NCI-H524 (cell line): ENCODE measurements at places on chromosomes 4 and X.

DNA sequence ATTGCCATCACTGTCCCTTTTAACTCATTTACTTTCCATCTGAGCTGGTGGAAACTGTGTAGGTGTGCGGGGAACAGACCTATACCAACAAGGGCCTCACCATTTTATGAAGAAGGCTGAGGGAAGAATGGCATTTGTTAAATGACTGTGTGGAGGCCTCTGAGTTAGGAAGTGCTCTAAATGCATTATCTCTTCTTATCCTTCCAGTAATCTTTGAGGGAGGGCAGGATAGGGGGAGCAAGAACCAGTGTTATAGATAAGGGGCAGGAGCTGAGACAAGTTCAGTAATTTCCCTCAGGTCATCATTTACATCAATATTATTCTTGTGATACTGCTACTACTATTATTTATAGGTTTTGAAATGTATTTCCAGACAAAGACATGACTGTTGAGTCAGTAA lies 122.4 kb upstream of the PDLIM3 start:
- DNase-seq: no peak

GRCh38 chrX:72202792-72203401 lies 21.3 kb downstream of the PIN4 start:
- no peak for DNase-seq

DNA sequence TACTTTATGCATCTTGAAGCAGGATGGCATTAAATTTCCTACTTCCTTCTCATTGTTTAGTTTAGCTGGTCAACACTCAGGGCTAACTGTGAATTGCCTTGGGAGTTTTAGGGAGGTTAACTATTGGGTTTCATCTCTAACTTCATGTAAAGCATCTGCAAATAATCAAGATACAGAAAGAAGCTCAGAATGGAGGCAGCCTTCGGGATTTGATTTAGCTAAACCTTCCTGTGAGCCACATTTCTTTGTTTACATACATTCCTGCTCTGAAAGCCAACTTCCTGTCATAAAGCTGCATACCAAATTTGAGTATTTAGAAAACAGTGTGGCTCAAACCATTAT lies 131.7 kb upstream of the PCDH18 start:
- no peak for DNase-seq

GRCh38 chrX:150060406-150060805 lies 122.1 kb upstream of the EOLA2 start:
- DNase-seq: no peak

GRCh38 chrX:107465932-107466620 lies 16.6 kb downstream of the FRMPD3 start:
- DNase-seq: no peak

- peak; percentile 35 for DNase-seq
These were observed at the start of gene CFAP47 for GRCh38 chrX:35919536-35920309. Gene CFAP47, plus strand, starts transcription at chrX:35919734. Its CDS starts 66 bp downstream, at chrX:35919800.

- no peak for DNase-seq
These were observed 69.2 kb downstream of the SYNPO2 start for GRCh38 chr4:118957722-118958445.

DNA sequence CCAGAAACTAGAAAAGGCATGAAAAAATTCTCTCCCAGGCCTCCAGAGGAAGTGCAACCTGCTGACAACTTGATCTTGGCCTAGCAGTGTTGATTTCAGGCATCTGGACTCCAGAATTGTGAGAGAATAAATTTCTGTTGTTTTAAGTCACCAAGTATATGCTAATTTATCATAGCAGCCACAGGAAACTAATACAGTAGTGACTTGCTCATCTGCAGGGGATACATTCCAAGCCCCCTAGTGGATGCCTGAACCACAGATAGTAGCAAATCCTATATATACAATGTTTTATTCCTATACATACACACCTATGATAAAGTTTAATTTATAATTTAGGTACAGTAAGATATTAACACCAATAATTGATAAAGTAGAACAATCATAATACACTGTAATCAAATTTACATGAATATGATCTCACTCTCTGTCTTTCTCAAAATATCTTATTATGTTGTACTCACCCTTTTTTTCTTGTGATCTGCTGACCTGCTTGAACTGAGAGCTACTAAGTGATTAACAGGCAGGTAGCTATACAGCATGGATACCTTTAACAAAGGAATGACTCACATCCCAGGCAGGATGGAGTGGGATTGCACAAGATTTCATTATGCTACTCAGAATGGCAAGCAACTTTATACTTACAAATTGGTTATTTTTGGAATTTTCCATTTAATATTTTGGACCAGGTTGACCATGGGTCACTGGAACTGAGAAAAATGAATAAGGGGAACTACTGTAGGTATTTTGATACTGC lies 501.1 kb downstream of the KCNIP4 start:
- DNase-seq: no peak

GRCh38 chr4:140090215-140090731 lies 63.7 kb downstream of the MAML3 start:
- no peak for DNase-seq

DNA sequence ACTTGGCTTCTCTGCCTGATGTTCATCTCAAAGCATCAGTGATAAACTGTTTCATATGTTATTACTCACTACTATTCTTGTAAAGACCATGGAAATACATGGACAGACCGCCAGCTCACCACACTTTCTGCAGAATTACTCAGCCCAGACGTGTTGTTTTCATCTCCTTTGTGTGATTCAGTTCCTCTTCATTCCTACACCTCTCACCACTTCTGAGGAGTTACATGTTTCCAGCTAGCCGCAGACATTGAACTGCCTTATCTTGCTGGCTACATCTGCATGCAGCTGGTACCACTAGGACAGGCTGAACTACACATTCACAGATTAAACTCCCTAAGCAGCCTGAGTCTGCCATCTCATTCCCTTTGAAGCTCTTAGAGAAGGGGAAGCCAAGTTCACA lies 443.2 kb upstream of the FGF16 start:
- DNase-seq: no peak

DNA sequence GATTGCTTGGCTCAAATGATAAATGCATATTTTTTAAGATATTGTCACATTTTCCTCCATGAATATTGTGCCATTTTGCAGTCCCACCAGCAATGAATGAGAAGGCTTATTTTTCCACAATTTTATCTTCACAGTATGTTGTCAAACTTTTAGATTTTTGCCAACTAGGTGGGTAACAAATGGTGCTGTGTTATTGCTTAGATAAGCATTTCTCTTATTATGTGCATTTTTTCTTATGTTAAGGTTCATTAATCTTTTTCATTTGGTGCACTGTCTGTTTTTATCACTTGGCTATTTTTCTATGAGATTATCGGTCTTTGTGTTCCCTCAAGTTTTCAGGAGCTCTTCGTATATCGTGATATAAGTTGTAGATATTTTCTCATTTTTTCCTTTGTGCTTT lies 13.4 kb upstream of the AFM start:
- DNase-seq: no peak

- peak; percentile 19 for DNase-seq
These were observed 33.4 kb upstream of the PHKA2 start for GRCh38 chrX:19017271-19017670.

GRCh38 chr4:32735856-32736590 lies 2015.9 kb downstream of the PCDH7 start:
- no peak for DNase-seq

- DNase-seq: no peak
These were observed 13.6 kb downstream of the RNF212 start for GRCh38 chr4:1099684-1100335.

GRCh38 chrX:54193085-54193821 lies 10.2 kb upstream of the FAM120C start:
- no peak for DNase-seq

- DNase-seq: no peak
These were observed 69.2 kb downstream of the ZNF732 start for GRCh38 chr4:236028-236427.

DNA sequence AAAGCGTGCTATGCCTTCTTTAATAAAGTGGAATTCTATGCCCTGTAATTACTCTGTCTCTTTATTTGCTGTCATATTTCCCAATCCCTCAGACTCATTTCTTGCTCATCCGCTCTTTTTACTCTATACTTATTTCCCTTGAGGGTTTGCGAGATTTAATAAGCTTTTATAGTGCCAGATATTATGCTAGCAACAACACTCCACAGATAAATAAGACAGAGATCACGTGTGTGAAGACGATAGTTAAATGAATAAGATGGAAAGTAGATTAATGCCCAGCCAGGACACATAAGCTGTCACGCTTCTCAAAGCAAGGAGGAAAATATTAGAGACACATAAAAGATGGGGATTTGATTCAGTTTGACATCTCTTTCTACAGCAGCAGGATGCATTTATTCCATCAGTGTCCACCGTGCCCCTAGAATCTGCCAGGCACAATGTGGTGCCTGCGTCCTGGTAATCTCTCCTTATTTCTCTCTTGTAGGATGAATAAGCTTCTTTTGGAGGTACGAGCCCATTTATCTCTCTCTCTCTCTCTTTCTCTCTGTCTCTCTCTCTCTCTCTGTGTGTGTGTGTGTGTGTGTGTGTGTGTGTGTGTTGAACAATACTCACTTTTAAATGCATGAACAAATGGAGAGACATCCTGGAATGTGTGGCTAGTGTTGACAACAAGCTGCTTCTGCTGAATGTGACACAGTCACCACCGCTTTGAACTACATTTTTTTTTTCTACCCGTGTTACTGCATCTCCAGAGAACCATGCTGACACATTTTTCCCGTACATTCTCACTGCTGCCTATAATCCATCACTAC lies 48.2 kb downstream of the TMEM156 start:
- DNase-seq: no peak

DNA sequence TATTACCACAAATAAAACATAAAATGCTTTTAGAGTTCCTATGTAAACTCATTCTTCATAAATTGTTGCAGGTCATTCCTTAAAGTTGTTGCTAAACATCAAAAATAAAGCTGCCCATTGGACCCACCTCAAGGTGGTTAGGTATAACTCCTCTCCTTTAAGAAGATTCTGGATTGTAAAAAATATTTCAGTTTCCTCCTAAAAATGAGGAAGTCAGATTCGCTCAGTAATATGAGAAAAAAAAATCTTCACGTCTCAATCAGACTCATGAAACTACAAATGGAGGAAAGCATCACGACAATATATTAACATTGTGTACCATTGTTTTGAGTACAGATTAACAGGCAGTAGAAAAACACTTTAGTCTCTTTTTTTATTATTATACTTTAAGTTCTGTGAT lies 105.9 kb downstream of the DDX60 start:
- no peak for DNase-seq

DNA sequence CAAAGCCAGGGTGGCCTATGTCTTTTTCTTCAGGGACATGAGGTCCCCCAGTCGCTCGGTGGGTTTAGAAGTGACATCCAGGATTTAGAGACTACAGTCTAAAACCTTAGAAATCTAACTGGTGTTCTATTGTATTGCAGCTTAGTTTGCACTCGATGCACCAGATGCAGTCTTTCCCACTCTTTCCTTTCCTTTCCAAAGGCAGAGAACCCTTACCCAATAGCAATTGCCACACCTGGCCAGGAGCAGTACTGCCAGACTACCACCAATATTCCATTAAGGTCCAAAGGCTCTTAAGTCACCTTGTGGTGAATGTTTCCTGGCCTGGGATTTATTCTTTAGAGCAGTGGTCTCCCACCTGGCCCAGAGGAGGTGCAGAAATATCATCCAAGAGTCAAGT lies 1068.8 kb downstream of the FAM133A start:
- DNase-seq: no peak

DNA sequence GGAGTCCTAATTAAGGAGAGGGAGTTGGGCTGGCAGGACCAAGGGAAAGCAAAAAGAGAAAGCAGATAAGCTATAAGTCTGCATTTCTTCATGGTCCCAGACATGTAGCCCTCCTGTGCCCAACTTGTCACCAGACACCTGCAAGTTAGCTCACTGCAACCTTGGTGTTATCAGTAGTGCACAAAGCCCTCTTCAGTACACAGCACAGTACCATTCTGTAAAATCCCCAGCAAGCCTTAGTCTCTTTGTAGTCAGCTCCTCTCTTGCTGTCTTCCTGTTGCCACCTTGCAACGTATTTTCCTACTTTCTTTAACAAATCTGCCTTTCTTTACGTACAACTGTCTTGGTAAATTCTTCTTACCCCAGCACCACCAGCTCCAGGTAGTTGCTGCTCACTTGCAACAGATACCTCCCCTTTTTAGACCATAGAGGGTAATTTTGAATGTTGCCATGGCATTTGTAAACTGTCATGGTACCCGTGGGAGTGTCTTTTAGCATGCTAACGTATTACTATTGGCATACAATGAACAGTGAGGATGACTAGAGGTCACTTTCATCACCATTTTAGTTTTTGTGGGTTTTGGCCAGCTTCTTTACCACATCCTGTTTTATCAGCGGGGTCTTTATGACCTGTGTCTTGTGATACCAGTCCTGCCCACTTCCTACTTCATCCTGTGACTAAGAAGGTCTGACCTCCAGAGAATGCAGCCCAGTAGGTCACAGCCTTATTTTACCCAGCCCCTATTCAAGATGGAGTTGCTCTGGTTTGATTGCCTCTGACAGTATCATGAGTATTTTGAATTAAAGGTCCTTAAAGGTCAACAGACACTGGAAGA lies 28.3 kb upstream of the AP1S2 start:
- no peak for DNase-seq

- no peak for DNase-seq
These were observed at the start of gene SLC26A1 for GRCh38 chr4:993111-994029. Gene SLC26A1, minus strand, starts transcription at chr4:993404. Its CDS starts 1,701 bp downstream, at chr4:991703.

DNA sequence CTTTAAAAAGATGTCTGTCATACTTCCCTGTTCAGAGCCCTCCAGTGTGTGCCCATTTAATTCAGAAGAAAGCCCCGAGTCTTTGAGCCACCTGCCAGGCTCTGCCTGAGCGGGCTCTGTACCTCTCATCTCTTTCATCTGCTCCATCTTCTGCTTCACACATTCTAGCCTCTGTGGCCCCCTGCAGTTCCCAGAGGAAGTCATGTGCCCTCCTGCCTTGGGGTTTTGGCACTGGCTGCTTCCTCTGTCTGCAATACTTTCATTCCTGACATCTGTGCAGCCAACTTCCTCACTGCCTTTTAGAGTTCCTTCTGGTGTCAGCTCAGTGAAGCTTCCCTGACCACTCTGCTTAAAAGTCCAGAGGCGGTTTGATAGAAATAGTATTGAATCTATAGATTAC lies 6.2 kb upstream of the STK32B start:
- DNase-seq: no peak

- DNase-seq: no peak
These were observed 7.6 kb upstream of the USP53 start for GRCh38 chr4:119204916-119205315.

DNA sequence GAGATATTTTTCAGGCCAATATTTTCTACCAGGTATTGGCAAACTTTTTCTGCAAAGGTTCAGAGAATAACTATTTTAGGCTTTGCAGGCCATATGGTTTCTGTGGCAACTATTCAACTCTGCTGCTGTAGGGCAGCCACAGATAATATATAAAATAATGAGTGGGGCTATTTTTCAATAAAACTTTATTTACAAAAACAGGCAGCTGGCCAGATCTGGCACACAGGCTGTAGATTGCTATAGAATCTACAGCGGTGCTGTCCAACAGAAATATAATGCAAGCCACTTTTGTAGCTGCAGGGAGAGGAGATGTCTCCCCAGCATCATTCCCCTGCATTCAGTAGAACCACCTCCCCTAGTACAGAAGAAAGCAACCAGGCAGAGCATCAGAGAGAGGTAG lies 97.6 kb upstream of the BCOR start:
- no peak for DNase-seq

GRCh38 chr4:1763550-1764080 lies 29.5 kb upstream of the FGFR3 start:
- DNase-seq: no peak

GRCh38 chr4:176548571-176548970 lies 228.8 kb downstream of the SPCS3 start:
- DNase-seq: no peak

GRCh38 chr4:80362578-80363181 lies 27.1 kb downstream of the CFAP299 start:
- DNase-seq: peak; percentile 22

- DNase-seq: no peak
These were observed 14.6 kb upstream of the SPRY1 start for GRCh38 chr4:123381996-123382395.
